ENCODE measurements at places on chromosomes 7 and 10. TPM values are rescaled to one million over a fixed set of nuclear protein-coding genes. Genes with fewer than 3 reads are reported as not detected.

DNA sequence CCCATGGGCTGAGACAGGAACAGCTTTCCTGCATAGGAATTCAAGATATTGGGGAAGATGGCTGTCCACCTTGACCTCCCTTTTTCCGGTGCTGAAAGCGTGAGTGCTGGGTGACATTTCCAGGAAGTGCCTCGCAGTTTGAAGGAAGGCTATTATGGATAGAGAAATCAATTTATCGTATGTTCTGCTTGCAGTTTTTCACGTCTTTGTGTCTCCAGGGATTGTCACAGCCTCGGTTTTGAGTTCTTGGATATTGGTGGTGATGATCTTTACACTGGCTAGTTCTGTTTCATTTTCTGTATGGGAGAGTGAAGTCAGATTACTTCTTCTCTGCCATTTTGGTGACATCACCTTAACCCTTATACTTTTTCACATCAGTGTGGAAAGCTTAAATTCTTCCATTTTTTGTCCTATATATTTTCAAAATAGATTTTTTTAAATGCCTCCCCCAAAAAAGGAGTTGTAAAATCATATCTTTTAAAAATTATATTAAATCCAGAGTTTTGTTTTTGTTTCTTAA, 102.5 kb upstream of the APBB1IP start:
- no peak for DNase-seq

- DNase-seq = no peak
Observed at GRCh38 chr10:18306031-18306430, 165.8 kb downstream of the CACNB2 start.

GRCh38 chr10:43801140-43801539, 152.5 kb upstream of the ZNF32 start:
- no peak for DNase-seq

DNA sequence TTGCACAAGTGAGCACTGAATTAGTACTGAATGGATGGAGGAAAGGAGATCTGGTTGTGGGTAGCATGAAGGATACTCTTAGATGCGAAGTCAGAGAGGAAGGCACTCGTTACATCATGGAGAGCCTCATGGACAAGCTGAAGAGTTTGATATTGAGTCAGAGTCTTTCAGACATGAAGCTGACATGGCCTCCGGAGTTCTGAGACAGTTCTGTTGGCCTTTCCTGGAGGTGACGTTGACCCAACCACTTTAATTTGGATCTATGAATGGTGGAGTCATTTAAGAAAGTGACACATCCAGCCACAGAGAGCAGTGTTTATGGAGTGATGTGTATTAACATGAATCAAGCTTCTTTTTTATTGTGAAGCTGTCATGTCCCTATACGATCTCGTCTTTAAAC, 286.3 kb upstream of the CDC14C start:
- DNase-seq = no peak

DNA sequence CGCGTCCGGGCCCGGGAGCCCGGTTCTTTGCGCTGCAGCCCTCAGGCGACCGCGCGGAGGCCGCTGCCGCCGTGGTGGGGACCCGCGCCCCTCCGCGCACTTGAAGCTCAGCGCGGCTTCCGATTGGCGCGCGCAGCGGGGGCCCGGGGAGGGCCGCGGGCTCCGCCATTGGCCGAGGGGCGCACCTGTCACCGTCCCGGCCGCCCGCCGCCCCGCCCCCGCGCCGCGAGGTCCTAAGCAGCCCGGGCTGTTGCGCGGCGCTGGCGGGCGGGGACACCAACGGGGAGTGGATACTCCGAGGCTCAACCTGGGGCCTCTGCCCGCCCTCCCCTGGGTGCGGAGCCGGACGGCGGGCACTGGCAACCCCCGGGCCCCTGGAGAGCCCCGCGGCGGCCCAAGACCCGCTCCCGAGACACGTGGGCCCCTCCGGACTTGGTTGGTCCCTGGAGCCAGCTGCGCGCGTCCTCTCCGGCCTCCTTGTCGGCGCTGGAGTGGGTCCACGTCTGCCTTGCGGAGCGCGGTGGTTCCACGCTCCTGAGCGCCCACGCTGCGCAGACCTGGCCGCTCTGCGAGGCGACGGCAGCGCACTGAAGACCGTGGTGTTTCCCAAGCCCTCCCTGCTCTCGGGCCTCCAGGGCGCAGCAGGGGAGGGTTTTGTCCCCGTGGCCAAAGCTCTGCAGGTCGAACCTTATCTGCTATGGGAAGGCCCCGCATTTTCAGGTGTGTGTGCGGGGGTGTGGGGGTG, at the start of gene MNX1:
Gene MNX1 (minus strand): TSS at position 76 of the 745 bp plus-strand sequence. CDS start 313 bp downstream, outside the sequence.
- DNase-seq = peak; percentile 52

- DNase-seq = peak; percentile 9
Observed at GRCh38 chr10:105950410-105950809, 1214.1 kb downstream of the SORCS1 start.

- no peak for DNase-seq
Observed at GRCh38 chr10:31745612-31746376, 182.8 kb downstream of the ARHGAP12 start.

The SPAM1 gene
- total RNA-seq = not detected

The SEM1 gene
- total RNA-seq = 14.7 TPM

The GPR15LG gene
- not detected for total RNA-seq
